ENCODE measurements at places on chromosomes 1 and 21.

- DNase-seq: no peak
Measured at GRCh38 chr1:147800804-147801203, 40.4 kb upstream of the GJA5 start.

DNA sequence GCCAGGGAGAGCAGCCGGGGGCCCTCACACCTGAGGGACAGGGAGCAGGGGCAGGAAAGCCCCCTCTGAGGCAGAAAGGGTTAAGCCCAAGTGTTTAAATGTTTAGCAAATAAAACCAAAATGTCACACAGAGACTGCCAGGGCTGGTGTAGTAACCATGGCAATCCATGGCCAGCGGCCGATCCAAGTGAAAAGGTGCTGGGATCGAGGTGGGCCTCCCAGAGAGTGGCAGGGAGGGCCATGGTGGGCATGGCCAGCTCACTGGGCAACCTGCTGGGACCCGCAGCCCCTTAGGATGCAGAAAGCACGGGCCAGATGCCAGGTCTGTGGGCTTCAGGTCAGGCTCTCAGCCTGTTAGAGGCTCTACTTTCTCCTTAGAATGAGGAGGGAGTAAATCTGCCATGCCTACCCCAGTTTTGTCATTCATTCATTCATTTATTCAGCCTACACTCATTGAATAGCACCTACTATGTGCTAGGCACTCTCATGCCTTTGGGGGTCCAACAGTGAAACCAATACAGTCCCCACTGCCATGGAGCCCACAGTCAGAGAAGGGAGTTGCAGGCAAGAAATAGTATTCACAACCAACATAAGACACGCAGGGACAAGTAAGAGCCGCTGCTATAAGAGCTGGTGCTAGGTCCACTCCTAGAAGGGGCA is 56.1 kb downstream of the KCNN3 start:
- no peak for DNase-seq

DNA sequence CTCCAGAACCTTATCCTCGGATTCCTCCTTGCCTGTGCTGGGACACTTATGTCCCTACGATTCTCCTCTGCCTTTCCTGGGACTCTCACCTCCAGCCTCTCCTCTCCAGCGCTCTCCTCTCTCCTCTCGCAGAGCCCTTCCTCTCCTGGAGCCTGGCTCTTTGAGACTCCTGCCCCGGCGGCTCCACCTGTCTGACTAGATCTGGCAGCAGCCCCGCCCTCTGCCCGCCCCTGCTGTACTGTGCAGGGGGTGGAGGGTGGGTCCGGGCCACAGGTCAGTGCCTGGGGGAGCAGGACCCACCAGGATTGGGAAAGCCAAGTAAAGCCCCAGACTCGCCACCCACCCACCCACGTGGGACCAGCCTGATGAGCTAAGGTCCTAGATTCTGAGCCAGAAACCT is 1.6 kb downstream of the ELOVL1 start:
- no peak for DNase-seq

GRCh38 chr1:20187103-20187812 is 940 bp upstream of the PLA2G2C start:
- no peak for DNase-seq

DNA sequence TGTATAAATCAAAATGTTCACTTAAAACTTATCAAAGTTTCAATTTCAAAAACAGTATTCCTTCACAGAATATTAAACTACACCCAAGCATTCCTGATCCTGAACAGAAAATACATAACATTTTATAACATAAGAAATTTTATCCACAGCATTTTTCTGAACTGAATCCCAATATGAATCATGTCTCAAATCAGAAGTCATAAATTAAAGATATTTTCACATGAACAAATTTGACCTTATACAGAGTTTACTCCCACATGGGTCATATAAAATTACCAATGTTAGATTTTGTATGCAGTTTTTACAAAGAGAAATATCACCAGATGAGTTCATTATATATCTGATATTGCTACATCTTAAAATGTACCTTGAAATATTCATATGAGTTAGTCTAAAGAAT is 48.6 kb upstream of the ASPM start:
- DNase-seq: no peak

DNA sequence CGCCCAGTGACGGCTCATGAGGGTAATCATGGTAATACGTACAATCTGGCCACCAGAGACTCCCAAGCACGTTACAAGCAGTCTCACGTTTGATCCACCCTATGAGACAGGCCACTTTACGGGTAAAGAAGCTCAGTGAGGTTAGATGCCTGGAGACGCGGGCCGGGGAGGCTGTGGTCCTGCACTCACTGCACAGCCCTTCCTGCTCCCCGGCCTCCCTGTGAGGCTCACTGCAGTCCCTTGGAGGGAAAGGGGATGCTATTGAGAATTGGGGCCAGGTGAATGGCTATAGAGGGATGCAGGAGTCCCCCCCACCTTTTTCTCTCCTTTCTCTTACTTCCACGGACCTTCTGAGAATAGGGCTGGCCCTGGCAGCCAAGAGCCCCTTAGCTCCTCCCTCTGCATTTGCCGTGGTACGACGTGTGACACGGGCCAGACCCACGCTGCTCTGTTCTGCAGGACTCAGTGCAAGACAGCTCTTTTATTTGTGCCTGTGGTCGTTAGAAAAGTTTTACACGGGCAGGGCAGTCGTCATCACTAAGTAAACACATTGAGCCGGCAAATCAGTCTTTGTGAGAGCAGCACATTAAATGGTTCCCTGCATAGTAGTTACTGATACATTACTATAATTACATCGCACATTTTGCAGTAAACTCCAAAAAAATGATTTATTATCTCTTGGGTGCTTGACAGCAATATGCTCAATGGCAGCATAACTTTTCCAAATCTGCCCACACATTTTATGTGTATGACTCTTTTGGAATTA is 18.8 kb downstream of the KIF26B start:
- no peak for DNase-seq

- DNase-seq: no peak
Measured at GRCh38 chr1:114558544-114558943, 22.9 kb downstream of the BCAS2 start.

GRCh38 chr1:234634387-234634786 is 24.4 kb upstream of the IRF2BP2 start:
- no peak for DNase-seq

DNA sequence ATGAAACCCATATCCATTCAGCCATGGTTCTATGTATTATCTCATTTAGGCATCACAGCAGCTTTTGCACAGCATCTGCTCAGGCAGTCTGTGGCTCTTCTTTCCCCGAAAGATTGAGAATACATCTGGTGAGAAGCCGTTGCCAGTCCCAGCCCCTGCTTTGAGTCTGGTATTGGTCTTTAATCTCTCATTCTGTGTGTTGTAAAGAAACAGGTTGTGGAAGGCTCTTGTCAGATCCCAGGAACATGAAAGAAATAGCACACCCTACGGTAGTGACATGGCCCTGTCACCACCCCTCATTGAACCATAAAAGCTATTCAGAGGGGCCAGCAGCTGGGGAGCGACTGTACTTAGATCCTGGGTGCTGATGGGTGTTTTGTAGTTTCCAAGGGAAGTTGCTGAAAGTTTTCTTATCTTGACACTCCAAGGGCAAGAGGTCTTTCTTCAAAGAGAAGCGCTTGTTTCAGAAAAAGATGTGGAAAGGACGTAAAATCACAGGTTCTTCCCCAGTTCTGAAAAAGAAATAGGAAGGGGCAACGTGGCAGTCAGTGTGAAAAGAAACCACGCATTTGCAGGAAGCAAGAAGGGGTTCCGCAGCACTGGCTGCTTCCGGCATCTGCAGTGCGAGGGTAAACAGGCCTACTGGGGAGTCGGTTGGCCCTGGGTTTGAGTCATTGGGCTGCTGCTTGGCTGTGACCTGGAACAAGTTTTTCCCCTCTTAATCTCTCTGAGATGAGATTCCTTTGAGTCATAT is 145.0 kb downstream of the DHRS3 start:
- DNase-seq: no peak

DNA sequence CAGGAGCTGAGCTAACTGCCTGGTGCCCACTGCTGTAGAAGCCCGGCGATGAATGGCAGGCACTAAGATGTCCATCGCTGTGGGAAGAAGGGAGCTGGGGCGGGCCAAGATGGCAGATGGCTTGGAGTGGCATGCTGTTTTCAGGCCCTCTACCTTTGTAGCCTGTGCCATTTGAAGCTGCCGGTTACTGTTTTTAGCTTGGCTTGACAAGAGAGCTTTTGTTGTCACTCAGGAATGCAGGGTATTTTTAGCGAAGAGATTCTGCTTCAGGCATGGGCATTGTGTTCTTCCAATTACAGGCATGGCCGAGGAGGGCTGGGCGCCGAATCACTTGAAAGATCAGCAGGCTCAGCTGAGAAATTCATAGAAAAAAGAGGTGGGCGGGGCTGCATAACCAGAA is 348.7 kb downstream of the RPS6KC1 start:
- DNase-seq: peak; percentile 12

DNA sequence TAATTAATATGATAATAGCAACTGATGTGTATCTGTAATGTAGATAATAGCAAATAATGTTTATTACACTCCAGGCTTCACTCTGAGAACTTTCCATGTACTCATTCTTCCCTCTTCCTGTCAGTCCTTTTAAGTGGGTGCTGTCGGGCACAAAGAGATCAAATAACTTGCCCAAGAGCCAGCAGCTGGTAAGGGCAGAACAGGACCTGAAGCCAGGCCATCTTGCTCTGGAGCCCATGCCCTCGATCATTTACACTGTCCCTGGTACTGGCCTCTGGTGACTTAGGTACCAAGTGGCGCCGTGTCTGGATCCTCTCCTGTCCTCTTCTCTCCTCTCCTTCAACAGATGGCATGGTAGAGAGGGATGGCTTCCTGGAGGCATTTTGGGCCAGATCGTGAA is 97.2 kb downstream of the VPS13D start:
- DNase-seq: no peak

- DNase-seq: no peak
Measured at GRCh38 chr21:38236232-38236631, 20.6 kb upstream of the KCNJ15 start.

DNA sequence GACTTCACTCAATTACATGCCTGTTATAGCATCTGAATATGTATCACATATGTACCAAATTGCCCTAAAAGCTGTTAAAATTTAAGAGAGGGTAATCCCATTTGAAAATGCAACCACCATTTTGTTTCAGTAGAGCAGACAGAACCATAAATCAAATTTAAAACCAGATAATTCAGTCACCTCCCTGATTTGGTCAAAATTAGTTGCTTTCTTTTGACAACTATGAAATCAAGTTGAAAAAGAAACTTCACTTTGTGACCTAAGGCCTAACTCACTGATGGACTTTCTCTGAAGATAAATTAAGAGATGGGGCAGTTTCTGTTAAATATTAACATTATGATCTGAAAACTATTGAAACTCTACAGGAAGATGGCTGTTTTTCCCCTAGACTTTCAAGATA is 6.7 kb downstream of the GORAB start:
- DNase-seq: no peak

DNA sequence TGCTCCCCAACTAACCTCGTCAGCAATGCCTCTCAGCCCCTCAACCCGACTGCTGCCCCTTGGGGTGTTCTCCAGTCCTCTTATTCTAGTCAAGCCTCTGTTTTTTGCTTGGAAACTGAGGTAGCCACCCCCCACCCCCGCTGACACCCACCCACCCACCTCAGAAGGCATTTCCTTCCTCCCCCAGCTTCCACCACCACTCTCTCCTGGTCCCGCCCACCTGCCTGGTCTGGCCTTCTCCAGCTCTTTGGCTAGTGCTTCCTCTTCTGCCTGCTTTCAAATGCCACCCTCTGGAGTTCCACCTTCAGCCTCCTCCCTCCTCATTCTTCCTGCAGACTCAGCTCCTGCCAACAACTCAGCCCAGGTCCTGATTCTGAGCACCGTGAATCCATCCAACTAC is 35.3 kb downstream of the OLFML2B start:
- no peak for DNase-seq

DNA sequence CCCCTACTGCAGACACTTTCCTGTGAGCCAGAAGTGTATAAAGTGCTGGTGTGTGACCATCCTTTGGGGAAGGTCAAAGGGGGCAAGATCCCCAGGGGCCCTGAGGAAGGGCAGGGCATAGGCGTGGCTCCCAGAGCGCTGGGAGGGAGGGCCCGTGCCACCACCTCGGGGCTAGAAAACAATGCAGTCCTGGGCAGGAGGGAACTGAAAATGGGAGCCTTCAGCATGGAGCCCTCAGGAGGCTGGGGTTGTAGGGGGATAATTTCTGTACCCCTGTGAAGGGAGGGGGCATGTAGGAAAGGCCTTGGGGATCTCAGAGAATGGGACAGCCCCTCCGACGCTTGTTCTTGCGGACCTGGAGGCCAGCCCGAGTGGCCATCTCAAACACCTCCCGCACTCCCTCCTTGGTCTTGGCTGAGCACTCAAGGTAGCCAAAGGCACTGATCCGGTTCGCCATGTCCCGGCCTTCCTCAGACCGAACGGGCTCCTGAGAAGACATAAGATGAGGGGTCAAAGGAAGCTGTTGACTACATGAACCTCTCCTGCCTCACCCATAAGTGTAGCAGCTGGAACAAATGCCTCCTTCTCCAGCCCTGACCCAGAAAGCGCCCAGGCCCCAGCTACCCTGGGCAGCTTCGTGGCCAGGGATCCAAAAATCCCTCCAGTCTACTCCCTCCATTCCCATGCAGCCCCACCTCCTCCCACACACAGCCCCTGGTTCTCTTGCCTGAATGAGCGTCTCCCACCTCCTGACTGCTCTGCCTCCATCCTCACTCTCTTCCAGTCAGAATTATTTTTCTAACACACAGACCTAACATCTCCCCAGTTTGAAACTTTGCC is 5.5 kb downstream of the RHOC start:
- no peak for DNase-seq

- peak; percentile 31 for DNase-seq
Measured at GRCh38 chr1:89989799-89990198, 5.1 kb upstream of the ZNF326 start.

DNA sequence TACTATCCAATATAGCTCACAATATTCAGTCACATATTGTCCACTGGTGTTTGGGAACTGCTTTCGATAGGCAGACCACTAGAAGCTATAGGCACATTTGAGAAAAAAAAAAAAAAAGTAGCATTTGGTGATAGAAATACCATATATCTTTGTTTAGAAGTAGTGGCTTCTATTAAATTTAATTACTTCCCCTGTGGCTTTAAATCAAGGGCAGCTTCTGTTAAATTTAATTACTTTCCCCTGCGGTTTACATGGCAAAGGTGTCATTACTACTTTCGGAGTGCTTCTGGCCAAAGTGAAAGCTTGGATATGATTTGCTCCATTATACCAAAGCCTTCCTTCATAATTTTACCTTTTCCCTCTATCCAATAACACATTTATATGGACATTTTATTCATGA is 229.9 kb downstream of the TTLL7 start:
- no peak for DNase-seq

DNA sequence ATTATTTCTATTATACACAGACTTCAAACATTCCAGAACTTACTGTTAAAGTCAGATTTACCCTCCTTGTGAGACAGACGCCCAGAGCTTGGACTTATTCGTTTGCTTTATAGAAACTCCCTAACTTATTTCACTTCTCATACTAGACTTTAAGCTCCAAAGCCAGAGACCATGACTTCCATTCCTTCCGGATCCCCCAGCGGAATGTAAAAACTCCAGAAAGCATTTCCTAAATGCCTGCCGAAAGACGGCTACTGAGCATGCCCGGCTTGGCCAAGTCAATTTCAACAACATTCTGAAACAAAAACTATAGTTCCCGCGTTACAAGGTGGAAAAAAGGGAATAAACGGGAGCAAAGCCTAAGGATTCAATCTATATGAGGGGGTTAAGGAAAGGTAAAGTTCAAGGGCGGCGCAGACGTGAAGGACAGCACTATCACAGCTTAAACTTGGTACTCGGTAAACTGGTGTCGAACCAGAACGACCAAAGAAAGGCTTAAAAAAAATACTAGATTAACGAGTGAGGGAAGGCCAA is 1.1 kb downstream of the USP48 start:
- DNase-seq: no peak

- no peak for DNase-seq
Measured at GRCh38 chr1:3907031-3907534, 7.0 kb upstream of the C1orf174 start.
